Psoas muscle (tissue), 8 donors: ENCODE measurements at places on chromosomes 5 and 9. TPM values are rescaled to one million over a fixed set of nuclear protein-coding genes. Genes with fewer than 3 reads are reported as not detected.

Gene TRIM7
- 28.8 TPM for total RNA-seq

Gene KLHL9
- 7.5 TPM for total RNA-seq

Gene SERF1A
- total RNA-seq, result 5.5 TPM

Gene SPATA31C1
- total RNA-seq, result not detected

Gene LURAP1L
- 2.5 TPM for total RNA-seq

Gene GABBR2
- total RNA-seq, result 0.43 TPM

Gene EIF4EBP3
- 36.2 TPM for total RNA-seq

Gene BARX1
- total RNA-seq, result not detected

Gene KCNV2
- total RNA-seq, result not detected

Gene IFNA14
- total RNA-seq, result not detected

Gene SMIM32
- total RNA-seq, result 0.36 TPM

Gene ZNF483
- total RNA-seq, result 0.42 TPM

Gene SPACA9
- total RNA-seq, result 1.7 TPM

Gene NDFIP1
- 34.1 TPM for total RNA-seq

Gene CATSPER3
- total RNA-seq, result 1.0 TPM

Gene TLX3
- not detected for total RNA-seq

Gene PDZD2
- 17.5 TPM for total RNA-seq

Gene C9orf50
- total RNA-seq, result not detected

Gene TUSC1
- total RNA-seq, result 8.3 TPM

Gene GMCL2
- not detected for total RNA-seq

Gene SIL1
- 52.9 TPM for total RNA-seq

Gene IL3
- total RNA-seq, result not detected

Gene LRSAM1
- 17.7 TPM for total RNA-seq

Gene CAVIN4
- 81.5 TPM for total RNA-seq
